Lower lobe of right lung (tissue), 2 donors: ENCODE measurements at places on chromosomes 5 and 9. TPM values are rescaled to one million over a fixed set of nuclear protein-coding genes. Genes with fewer than 3 reads are reported as not detected.

DNA sequence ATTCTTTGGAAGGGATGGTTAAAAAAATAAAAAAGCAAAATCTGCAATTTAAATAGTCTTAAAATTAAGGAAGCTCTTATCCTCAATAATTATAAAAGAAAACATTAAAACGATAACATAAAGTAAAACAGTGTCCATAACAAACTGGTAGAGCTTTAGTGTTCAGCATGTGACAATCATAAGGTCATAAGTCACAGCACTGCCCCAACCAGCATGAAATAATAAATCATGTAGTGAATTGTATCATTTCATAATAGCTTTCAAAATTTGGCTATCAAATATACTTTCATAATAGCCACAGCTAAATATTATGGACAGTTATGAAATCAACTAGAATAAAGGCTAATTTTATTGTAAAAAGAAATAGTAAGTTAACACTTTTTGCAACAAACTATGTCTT, 10.0 kb downstream of the NR3C1 start:
- no peak for DNase-seq

DNA sequence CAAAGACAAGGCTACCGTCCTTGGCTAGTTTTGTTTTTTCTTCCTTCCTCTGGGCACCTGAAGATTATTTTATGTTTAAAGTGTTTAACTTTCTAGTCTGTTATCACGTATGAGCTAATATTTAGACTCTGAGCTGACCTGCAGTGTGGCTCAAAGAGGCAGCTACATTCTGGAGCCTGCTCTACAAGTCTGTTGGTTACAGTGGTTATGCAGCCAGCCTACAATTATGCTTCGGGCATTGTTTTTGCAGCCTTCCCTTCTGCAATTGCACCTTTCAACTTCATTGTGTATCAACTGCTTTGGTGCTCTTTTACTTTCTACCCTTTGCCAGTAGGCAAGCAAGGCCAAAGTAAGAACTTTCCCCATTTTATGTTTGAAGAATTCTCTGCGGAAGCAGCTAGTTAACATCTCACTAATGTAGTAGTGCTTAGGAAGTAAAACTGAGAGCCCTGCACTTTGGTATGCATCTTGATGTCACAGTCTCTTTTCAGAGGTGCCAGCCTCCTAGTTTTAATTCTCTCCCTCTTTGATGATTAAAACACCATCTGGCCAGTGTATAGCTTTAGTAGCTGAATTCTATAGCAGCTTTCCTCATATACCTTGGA, 322.1 kb downstream of the FAM170A start:
- no peak for DNase-seq

DNA sequence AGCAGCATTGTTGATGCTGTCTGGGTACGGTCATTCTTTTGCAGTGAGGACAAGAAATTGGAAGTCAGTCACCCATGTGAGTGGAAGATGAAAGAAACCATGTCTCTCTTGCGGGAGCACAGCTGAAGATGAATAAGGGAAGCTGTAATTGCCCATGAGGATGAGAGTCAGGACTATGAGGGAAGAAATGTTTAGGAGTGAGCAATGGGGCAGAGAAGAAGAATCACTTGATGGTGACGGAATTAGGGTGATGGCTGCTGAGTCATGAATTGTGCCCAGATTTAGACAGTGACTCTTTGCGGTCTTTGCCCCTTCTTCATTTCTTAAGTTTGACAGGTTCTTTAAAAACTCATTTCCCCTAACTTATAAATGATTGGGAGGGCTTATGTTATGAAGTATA, 183.3 kb downstream of the MAST4 start:
- DNase-seq: no peak

DNA sequence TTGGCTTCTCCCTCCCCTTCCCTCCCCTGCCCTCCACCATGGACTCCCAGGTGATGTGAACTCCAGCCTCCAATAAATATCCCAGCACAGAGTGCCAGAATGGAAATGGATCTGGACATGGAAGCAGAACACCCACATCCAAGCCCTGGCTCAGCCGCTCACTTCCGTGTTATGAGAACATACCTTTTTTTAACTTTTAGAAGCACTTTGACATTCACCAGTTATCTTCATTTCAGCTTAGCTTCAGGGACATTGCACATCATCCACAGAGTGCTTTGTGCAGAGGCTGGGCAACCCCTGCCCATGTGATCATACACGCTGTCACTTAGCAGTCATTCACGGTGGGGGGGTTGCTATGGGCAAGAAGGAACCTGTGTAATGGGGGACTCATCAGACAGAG, 9.1 kb downstream of the AFAP1L1 start:
- no peak for DNase-seq

DNA sequence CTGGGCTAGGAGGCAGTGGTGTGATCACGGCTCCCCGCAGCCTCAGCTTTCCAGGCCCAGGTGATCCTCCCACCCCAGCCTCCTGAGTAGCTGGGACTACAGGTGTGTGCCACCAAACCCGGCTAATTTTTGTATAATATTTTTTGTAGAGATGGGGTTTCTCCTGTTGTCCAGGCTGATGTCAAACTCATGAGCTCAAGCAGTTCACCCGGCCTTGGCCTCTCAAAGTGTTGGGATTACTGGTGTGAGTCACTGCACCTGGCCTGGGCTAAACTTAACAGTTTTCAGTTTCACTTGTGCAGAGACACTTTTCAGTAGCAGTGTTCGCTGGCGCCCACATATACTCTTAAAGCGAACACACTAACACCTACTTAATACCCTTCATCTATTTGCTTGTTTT, 205.6 kb upstream of the ZNF608 start:
- no peak for DNase-seq

TXNDC8 gene
- not detected for total RNA-seq

DNA sequence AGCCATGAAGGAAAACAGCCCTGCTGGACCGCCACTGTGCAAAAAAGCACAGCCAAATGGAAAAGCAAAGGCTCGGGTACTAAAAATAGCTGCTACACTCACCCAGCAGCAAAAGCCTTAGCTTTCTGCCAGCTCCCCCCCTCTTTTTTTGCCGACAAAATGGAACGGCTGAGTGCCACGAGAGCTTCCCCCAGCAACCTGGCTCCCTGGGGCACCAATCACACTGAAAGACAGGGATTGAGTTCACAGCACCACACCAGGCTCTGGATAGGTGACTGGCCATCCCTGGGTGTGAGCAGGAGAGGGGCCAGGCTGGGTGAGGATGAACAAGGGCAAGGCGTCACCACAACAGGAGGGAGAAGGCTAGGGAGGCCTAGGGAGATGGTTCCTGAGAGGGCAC, 66.7 kb downstream of the SIL1 start:
- no peak for DNase-seq

- no peak for DNase-seq
These were observed 22.4 kb upstream of the ANGPTL2 start for GRCh38 chr9:127144670-127145445.

DNA sequence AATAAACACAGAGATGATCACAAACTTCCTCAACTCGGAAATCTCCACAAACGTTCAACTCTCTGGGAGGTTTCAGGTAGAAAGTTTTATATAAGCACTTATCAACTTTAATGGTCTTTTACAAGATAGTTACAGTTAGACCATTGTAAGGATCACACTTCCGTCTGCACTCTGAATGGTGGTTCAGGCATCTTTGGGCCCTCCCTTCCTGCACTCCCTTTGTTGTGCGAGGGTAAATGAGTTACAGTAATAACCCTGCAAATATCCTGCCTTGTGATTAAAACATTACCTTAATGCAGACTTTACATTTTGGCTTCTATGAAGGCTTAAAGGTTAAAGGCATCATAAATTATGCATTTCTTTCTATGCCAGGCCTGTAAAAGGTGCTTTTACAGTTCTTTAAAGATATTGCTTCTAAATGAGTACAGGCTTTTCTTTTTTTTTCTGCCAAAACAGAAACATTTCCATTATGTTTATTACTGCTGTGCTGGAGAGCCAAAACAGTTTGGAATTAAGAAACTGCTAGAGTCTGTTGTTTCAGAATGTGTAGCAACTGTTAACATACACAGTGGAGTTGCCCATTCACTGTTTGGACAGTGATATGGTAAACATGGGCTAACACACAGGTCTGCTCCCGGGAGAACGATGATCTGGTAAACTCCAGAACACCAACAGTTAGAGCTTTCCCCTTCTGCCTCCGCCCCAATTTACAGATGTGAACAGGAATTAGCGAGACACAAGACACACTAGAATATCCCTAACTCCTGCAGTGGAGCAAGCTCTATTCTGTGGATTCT, 1.1 kb downstream of the PRUNE2 start:
- no peak for DNase-seq

DNA sequence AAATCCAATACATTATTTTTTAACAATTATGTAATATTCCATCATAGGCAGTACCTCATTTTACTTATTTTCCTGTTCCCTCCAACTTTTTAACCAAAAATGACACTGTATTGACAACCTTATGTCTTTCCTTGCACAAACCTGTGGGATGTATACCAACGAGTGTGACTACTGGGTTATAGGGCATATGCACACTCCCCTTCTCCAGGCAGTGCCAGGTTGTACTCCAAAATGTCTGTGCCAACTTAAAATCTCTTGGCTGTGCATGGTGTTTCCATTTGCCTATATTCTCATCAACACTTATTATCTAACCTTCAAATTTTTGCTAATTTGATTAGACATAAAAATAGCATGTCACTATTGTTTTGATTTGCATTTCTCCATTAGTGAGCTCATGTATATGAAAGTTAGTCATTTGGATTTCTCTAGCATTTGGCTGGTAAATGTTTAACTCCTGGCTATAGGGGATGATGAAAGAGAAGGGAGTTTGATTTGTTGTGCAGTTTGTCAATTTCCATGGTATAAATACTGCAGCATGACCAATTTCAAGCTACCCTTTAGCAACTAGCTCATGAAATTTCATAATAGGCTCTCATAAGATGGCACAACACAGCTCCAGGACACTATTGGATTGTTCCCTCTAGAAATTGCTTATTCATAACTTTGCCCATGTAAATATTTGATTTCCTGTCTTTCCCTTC, 129.9 kb downstream of the BAAT start:
- DNase-seq: no peak
